Umbilical cord (tissue), 2 donors: ENCODE measurements at places on chromosomes 2 and 18. TPM values are rescaled to one million over a fixed set of nuclear protein-coding genes. Genes with fewer than 3 reads are reported as not detected.
A peak's percentile ranks its signal among the peaks of the same experiment; 100 is the strongest.

Gene BOD1L2
- 3.1 TPM for total RNA-seq

Gene ST6GAL2
- total RNA-seq: 117 TPM

- DNase-seq: peak; percentile 24
Measured at GRCh38 chr2:9558948-9559381, 3.3 kb upstream of the ADAM17 start.

DNA sequence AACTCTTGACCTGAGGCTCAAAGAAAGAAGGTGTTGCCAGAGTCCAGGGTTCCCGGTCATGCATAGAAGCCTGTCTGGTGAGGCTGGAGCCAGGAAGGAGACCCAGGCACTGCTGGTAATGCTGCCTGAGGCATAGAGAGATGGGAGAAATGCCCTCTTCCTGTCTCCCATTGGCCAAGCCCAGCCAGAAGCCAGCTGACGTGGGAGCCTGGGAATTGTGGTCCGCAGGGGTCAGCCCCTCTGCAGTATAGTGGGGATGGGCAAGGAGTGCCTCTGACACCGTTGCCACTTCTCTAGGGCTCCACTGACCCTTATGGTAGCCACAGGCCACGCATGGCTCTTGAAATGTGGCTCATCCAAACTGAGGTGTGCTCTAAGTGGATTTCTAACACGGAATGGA lies 95.7 kb downstream of the CTIF start:
- no peak for DNase-seq

DNA sequence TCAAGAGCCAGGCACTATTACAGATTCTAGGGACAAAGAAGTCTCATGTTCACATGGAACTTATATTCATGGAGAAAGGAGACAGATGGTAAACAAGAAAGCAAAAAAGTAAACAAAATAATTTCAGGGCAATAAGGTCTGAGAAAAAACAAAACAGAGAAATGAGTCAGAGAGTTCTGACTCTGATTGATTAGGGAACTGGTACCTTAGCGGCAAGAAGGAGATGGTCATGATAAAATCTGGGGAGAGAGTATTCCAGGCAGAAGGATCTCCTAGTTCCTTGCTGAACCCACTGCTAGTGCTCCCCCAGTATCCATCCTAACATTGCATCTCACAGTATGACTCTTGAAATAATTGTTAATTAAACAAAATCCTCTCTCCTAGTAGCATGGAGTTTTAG lies 161.8 kb upstream of the KLF7 start:
- no peak for DNase-seq

GRCh38 chr2:23456881-23457760 lies 72.1 kb downstream of the KLHL29 start:
- no peak for DNase-seq

- DNase-seq: no peak
Measured at GRCh38 chr2:162506706-162507105, 162.8 kb downstream of the GCA start.

Gene EDAR
- 1.2 TPM for total RNA-seq

GRCh38 chr2:118340103-118340502 lies 251.8 kb downstream of the INSIG2 start:
- DNase-seq: no peak

- peak; percentile 75 for DNase-seq
Measured at GRCh38 chr2:70124983-70125480, 37.8 kb downstream of the PCBP1 start.
